SHP77 (cell line): ENCODE measurements at places on chromosomes 7 and 10.

DNA sequence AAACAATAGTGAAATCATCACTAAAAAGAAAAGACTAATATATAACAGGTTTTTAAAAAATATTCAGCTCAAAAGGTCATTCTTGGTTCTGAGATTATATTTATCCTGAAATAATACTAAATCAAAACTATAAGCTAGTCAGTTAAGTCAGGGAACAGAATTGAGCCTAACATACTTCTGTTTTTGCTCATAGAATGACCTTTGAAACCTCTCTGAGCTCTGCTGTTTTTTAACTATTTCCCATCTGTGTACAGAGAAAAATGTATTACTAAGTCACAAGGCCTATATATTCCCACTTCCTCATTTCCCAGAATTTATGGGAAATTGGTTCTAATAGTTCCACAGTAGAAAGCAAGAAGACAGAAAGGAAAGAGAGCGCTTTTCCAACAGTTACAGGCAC lies 346.8 kb upstream of the ETV1 start:
- DNase-seq, result no peak

- DNase-seq, result no peak
These were observed 197.5 kb upstream of the CSTF2T start for GRCh38 chr10:51896849-51897248.

- no peak for DNase-seq
These were observed 907.8 kb downstream of the GATA3 start for GRCh38 chr10:8962249-8962648.

DNA sequence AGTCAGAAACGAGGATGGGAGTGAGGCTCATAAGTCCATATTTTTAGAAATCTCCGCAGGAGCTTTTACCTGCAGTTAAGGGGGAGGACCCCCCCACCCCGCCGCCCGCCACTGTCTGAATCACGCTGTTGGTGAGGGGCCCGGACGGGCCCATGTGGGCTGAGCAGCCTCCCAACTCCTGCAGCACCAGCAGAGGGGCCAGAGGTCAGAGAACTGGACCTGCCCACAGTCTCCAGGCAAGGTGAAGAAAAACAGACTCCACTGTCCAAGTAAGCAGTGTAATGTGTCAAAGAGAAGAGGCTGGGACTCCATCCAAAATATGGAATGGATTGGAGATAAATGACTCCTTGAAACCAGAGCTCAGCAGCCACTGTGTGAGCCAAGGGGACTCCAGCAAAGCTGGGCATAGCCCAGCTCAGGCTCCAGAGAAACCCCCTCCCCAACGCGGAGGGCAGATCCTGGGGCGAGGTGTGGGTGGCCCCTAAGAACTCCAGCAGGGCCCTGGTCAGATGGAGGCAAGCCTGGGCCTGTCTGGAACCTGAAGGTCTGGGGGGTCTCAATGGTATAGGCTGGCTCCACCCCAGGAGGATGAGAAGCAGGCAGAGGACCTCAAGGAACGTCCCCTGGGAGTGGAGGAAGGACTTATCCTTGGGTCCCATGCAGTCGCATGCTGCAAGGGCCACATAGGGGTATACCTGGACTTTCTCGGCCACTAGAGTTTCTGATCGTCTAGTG lies 128.5 kb upstream of the TNS3 start:
- no peak for DNase-seq

- no peak for DNase-seq
These were observed 896.9 kb downstream of the SORCS1 start for GRCh38 chr10:106267591-106267990.

DNA sequence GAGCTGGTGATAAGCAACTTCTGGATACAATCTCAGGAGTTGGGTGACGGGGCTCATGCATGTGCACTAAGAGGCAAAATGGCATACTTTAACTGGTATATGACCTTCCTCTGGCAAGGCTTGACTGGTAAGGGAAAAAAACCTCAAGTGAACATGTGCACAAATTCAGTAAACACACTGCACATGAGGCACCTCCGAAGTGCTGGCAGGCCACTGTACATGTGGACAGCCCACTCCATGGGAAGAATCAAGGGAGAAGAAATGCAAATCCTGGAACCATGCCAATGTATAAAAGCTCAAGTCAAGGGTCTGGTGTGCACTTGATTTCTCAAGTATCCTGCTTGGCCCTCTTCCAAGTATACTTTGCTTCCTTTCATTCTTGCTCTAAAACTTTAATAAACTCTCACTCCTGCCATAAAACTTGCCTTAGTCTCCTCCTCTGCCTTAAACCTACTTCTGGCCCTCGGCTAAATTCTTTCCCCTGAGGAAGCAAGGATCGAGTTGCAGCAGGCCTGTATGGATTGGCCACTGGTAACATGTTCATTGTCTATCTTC lies 167.2 kb downstream of the RAMP3 start:
- DNase-seq, result no peak

- DNase-seq, result peak; percentile 2
These were observed 368.9 kb downstream of the SORCS1 start for GRCh38 chr10:106795619-106796018.

GRCh38 chr7:2000746-2001321 lies 231.9 kb downstream of the MAD1L1 start:
- DNase-seq, result no peak

DNA sequence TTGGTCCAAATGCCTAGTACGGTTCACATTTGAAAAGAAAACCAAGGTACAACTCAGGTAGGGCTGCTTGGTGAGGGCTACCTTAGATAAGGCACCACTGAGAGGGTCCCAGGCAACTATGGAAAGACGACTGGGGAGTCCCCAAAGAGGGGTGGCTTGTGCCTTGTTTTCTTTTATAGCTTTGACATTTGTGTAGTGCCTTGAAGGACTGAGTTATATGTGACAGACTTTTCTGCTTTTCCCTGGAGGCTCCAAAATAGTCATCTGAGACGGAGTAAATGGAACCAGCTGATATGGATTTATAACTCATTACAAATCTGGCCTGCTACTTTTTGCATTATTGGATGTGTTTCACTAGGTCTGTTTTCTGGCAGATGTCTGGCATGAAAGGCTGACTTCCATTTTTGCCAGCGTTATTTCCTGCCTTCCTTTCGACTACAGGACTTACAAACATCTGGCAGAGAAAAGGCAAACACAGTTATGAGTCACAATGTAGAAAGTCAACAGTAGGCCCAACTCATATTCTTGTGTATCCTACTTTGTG lies 88.2 kb upstream of the IMMP2L start:
- DNase-seq, result peak; percentile 59

- no peak for DNase-seq
These were observed 235.7 kb upstream of the CCDC6 start for GRCh38 chr10:60141896-60142559.

GRCh38 chr7:124351950-124352349 lies 319.1 kb upstream of the TMEM229A start:
- DNase-seq, result no peak

GRCh38 chr10:14023673-14024328 lies 306.9 kb downstream of the FRMD4A start:
- no peak for DNase-seq

DNA sequence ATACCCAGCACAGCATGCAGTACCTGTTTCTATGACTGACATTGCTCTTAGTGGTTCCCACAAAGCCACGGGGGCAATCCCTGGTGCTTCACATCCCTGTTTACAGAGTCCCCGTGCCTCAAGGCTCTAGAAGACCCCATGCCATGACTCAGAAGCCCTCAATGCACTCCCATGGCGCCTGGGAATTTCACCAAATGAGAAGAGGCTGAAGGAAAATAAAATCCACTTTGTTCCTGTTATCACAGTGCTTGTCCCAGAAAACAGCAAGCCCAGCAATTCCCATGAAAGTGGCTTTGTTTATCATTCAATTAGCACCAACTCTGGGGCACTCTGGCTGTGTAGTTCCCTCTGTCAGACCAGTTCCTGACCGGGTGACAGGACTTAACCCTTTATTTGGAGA lies 268.3 kb downstream of the TNS3 start:
- no peak for DNase-seq

GRCh38 chr7:28180364-28181147 lies at the start of gene JAZF1:
TSS of gene JAZF1 (minus strand) at chr7:28180795.
- peak; percentile 76 for DNase-seq

DNA sequence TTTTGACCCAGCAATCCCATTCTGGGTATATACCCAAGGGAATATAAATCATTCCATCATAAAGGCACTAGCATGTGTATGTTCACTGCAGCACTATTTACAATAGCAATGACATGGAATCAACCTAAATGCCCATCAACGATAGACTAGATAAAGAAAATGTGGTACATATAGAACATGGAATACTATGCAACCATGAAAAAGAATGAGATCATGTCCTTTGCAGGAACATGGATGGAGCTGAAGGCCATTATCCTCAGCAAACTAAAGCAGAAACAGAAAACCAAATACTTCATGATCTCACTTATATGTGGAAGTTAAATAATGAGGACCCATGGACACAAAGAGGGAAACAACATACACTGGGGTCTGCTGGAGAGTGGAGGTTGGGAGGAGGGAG lies 58.0 kb upstream of the STARD3NL start:
- no peak for DNase-seq

GRCh38 chr10:12833451-12833850 lies 168.1 kb downstream of the CCDC3 start:
- DNase-seq, result no peak

DNA sequence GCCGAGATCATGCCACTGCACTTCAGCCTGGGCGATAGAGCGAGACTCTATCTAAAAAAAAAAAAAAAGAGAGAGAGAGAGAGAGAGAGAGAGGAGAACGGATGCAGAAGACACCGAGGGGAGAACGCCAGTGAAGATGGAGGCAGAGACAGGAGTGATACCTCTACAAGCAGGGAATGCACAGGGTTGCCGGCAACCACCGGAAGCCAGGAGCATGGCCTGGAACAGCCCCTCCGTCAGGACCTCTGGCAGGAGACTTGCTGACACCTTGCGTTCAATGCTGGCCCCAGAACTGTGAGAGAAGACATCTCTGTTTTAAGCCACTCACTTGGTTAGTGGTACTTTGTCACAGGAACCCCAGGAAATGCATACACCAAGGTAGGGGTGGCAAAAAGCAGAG lies 38.1 kb upstream of the DUSP5 start:
- peak; percentile 60 for DNase-seq

- no peak for DNase-seq
These were observed 19.6 kb upstream of the PAPSS2 start for GRCh38 chr10:87640043-87640442.

GRCh38 chr7:43456200-43456599 lies 126.7 kb upstream of the STK17A start:
- no peak for DNase-seq

DNA sequence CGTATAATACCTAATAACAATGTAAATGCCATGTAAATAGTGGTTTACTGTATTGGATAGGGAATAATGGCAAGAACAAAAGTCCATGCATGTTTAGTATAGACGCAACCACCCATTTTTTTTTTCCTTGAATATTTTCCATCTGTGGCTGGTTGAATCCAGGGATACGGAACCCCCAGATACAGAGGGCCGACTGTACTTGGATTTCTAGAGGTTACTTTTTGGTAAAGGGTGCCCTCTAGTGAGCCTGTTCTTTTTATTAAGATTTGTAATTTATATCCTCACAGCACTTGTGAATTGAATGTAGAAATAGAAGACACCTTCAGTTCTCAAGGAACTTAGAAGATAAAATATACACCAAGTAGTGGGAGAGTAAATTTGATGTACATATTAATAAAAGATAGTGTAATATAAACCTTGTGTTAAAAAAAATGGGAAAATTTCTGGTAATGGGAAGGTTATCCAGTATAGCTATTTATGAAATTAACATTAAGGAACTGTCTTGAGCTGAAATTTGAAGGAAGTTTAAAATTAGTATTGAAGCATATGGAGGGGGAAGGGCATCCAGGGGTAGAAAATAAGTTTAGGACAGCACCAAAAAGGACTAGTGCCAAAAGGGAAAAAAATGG lies 32.0 kb downstream of the EXOC6 start:
- peak; percentile 32 for DNase-seq

DNA sequence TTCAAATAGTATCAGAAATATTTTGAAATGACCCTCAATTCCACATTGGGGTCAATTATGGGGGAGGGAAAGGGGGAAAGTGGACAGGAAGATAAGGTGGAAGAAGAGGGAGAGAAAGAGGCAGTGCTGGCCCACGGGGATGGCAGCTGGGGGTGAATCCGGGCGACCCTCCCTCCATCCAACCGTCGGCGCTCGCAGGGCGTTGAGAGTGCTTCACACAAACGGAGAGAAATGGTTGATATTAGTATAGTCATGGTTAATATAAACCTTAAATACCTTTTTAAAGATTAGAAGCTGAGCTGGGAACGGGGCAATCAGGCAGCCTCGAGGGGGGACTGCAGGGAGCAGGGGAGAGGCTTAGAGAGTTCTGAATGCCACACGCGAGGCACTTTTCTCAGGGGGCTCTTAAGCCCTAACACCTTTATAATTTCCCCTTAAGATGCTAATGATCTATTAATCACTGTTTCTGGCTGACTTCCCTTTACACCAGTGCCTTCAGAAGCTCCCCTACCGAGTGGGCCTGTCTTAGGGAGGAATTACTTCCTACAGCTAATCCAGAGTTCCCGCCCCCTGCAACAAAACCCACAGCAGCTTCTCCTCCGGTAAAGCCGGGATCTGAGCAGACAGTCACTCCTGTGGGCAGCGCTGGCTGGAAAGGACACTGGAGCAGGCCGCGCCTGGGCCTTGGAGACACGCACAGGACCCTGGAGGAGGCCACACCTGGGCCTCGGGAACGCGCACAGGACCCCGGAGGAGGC lies 39.5 kb downstream of the PRKAG2 start:
- DNase-seq, result no peak

DNA sequence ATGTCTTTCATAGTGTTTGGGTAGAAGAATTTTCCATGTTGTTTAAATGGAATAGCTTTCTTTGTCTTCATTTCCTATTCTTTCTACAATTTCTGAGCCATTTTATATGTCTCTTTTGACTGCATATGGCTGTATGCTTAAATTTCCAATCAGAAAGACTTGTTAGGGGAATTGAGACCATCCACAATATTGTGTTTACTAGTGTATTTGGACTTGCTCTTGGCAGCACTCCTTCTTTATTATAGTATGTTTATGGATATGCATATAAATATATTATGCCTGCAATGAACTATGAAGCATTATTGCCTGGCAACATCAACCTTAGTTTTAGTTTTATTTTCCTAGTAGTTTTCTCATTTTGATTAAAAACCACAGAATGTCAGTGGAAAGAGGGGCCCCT lies 92.7 kb downstream of the NRG3 start:
- DNase-seq, result no peak

GRCh38 chr10:125001313-125002046 lies 59.6 kb downstream of the ZRANB1 start:
- DNase-seq, result no peak
